ENCODE measurements at places on chromosomes 1 and 21.

DNA sequence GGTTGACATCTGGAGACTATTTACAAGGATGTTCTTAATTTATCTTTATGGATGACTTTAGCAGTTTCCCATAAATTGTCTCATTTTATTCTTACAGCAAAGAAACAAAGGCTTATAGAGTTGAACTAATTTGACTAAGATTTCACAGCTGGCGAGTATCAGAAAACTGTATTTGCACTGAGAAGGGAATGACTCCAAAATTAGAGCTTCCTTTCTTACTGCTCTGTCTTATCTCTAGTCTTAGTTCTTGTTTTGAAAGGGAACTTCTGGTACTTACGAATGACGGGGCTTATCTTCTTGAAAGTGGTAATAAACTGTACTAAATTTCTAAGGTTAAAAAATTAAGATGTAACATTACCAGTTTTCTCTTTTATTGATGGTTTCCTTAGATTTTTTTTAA is 13.6 kb downstream of the CNST start:
- no peak for DNase-seq

GRCh38 chr21:42735944-42736343 is 82.5 kb downstream of the PDE9A start:
- DNase-seq, result no peak

- peak; percentile 41 for DNase-seq
Observed at GRCh38 chr1:207968521-207969009, 57.6 kb upstream of the CD34 start.

- peak; percentile 71 for DNase-seq
Observed at GRCh38 chr1:81682490-81682889, 118.2 kb upstream of the ADGRL2 start.

- DNase-seq, result no peak
Observed at GRCh38 chr1:74485622-74486021, 26.8 kb downstream of the LRRC53 start.

DNA sequence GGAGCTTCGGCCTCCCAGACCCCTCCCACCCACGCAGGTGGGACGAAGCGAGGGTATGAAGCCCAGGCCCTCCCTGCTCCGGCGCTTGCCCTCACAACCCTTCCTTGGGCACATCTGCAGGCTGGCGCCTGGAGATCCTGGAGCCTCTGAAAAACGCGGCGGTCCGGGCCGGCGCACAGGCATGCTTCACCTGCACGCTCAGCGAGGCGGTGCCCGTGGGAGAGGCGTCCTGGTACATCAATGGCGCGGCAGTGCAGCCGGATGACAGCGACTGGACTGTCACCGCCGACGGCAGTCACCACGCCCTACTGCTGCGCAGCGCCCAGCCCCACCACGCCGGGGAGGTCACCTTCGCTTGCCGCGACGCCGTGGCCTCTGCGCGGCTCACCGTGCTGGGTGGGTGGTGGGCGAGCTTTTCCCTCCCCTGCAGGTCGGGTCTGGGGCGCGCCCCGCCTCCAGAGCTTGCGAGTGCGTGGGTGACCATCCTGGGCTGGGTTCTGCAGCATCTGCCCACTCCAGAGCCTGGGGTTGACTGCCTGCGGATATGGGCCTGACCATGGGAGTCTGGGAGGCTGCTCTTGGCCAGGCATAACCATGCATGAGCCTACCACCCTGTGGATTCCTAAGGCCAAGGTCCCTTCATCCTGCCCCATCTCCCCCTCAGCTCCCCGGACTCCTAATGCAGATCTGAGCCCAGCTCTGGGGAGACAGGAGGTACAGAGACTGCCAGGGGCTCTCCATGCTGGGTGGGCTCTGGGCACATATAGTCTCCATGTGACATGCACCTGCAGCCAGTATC is 89.8 kb downstream of the TRIM11 start:
- DNase-seq, result no peak

- peak; percentile 41 for DNase-seq
Observed at GRCh38 chr1:204151552-204152309, at the start of gene ETNK2. Gene ETNK2 (minus strand): TSS chr1:204152044. CDS start chr1:204151852, 192 bp downstream.

- no peak for DNase-seq
Observed at GRCh38 chr1:240666568-240667198, 54.7 kb upstream of the GREM2 start.

DNA sequence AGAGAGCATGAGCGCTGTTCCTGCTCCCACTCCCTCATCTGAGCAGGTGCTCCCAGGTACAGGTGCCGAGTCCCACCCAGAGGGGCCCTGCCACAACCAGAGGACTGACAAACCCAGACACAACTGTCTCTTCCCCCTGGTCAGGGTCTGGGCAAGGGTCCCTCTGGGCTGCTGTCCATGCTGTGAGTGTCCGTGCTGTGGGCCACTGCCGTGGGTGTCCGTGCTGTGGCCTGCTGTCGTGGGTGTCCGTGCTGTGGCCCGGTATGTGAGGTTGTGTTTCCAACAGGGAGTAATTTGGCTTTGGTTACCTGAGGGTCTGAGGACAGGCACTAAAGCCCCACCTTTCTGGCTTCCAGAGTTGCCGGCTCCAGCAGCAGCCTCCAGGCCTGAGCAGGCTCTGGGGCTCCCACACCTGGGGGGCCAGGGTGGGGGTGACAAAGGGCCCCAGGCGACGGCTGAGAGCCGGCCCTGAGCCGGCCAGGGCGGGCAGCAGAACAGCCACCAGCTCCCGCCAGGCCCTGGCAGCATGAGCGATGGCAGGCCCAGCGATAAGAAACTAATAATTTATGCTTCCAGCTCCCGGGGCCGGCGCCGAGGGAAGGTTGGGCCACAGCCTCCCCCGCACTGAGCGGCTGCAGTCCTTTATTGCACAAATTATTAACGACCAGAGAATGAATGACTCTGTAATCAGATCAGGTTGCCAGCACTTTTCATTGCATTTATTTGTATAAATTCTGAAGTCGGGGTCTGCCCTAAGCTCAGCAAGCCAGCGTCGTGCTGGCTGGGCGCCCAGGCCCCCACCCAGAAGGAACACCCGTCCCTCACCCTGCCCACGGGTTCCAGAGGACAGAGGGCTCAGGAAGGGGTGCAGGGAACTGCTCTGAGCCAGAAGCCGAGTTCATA is 7.3 kb upstream of the SAMD11 start:
- no peak for DNase-seq

DNA sequence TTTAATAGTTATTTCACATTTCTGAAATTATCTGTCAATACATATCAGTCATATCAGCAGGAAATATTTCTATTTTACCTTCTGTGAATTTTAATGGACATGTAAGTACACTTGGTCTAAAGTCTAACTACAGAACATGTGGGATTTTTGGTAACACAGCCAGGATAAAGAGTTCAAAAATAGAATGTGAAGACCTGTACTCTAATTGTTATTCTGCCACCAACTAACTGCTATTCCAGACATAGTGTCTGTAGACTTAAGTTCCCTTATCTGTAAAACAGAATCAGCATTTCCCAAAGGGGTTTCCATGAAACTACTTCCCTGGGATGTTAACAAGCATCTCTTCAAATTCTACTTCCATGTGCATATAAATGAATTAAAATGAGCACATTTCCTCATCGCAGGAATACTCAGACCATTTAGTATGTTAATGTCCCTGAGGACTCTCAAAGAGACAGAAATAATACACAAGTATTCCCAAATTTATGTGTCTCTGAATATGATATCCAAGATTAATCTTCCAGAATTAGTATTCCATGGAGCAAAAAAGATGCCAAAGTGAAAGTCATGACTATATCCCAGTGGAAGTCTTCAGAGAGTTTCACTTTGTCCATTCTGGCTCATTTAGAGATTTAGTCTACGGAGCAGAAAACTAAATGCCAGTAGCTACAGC is 325.6 kb downstream of the NEGR1 start:
- no peak for DNase-seq

GRCh38 chr1:106961646-106962045 is 94.8 kb upstream of the PRMT6 start:
- DNase-seq, result no peak
